Stimulated activated CD4-positive, alpha-beta T cell treated with anti-CD3 and anti-CD28 coated beads, Interleukin-2, amount 100 ng/mL, for 24 hours (primary cell): ENCODE measurements at places on chromosomes 13 and 19.

DNA sequence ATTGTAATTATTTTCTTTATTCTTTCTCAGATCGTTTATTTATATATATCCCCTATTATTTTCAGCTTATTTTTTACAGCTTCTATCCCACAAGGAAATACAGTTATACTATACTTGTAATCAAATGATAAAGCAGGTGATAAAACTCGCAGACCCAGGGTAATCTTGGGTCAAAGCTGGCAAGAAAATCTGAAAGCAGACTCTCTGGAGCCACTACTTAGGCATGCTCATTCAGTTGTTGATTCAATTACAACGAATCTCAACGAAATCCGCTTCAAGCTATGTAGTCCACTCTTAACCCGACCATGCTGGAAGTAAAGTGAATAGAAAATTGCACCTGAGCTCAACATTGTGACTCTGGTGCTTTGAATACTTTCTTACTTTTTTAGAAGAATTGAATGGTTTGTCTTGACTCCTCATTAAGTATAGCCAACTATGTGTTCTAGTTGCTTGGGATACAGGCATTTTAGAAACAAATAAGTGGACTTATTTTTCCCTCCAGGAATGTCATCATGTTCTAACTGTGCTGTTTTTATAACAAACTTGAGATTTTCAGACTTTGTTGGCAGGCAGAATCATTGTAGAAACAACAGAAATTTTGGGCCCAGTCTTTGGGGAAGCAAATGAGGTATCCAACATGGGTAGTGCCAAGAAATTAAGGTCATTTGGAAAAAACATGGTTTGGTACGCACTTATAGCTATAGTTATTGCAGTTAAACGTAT lies 21.4 kb downstream of the ESD start:
- DNase-seq, result no peak

DNA sequence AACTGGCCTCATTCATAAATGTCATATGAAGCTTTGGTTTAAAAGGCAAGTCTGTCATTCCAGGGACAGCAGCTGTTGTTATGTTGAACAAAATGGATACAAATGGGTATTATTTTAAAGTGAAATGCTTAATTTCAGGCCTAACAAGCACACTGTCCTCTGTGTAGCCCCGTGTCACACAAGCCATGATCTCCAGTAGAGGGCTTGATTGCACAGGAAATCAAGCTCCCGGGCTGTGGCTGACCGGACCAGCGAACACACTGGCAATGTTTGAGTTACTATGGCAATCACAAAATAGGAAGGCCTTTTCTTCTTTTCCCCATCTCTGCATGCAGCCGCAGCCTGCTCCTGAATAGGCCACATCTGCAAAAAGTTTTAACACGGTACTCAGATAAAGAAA lies 64.0 kb upstream of the GSX1 start:
- no peak for DNase-seq

- DNase-seq, result no peak
These were observed 52.1 kb upstream of the AMER2 start for GRCh38 chr13:25224151-25224550.

- no peak for DNase-seq
These were observed 354.9 kb upstream of the HTR2A start for GRCh38 chr13:47251771-47252170.

GRCh38 chr13:94173312-94173854 lies 306.1 kb downstream of the DCT start:
- no peak for DNase-seq

GRCh38 chr13:64925727-64926126 lies 2304.4 kb downstream of the PCDH9 start:
- DNase-seq, result no peak

GRCh38 chr19:41541990-41542584 lies 33.9 kb upstream of the CEACAM21 start:
- peak; percentile 80 for DNase-seq

DNA sequence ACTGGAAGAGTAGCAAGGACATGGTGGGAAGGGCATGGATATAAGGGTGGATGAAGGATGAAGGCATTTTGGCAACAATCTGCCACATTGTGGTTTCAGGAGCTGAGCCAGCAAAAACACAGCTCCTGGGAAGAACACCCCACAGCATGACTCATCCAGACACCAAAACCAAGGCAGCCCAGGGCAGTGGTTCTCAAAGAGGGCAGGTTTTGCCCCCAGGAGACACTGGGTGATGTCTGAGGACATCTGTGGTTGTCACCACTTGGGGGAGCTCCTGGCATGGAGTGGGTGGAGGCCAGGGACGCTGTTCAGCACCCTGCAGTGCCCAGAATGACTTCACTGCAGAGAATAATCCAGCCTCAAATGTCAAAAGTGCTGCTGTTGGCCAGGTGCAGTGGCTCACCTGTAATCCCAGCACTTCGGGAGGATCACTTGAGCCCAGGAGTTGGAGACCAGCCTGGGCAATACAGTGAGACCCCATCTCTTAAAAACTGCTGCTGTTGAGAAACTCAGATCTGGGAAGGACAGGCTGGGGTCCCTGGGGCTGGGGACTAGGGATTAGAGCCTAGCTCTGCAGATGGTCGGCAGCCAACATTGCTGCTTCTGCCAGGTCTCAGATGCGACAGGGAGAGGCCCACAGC lies 16.1 kb downstream of the ZFR2 start:
- DNase-seq, result no peak

GRCh38 chr19:10981252-10981895 lies 20.5 kb downstream of the SMARCA4 start:
- DNase-seq, result no peak

GRCh38 chr13:113962975-113963374 lies 10.9 kb downstream of the C13orf46 start:
- DNase-seq, result no peak

GRCh38 chr19:14135355-14135754 lies 1.0 kb downstream of the ASF1B start:
- DNase-seq, result no peak

- no peak for DNase-seq
These were observed 1733.7 kb upstream of the PCDH20 start for GRCh38 chr13:63149375-63149774.

GRCh38 chr19:21128901-21129698 lies 12.7 kb upstream of the ZNF431 start:
- DNase-seq, result no peak

DNA sequence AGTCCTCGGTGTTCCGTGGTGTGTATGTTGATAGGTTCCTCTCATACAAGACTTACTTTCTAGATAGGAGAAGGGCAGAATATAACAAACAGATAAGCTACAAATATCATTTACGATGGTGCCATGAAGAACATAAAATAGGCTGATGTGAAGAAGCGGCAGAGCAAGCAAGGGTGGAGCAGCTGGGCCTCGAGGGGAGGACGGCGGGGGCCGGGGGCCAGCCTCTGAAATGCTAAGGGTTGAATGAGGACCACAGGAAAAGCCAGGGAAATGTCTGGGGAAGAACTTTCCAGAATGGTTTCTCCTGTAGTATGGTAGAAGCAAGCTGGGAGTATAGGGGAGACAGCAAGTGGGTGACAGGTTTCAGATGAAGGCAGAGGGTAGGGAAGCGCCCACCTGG lies 529.5 kb downstream of the LIG4 start:
- DNase-seq, result no peak

DNA sequence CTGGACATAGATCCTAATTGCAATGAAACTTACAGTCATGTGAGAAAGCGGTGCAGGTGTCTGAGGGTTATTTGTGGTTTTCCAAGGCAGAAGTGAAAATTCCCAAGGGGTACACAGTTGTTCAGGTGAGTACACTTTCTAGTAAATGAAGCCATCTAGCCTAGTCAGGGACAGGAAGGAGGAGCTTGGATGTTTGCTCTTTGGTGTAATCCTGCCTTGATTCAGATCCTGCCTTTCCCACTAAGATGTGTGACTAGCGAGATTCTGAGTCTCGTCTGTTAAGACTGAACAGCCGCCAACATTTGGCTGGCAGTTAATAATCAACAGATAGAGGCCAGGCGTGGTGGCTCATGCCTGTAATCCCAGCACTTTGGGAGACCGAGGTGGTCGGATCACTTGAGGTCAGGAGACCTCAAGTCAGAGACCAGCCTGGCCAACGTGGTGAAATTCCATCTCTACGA lies 2.5 kb downstream of the RPS9 start:
- no peak for DNase-seq

DNA sequence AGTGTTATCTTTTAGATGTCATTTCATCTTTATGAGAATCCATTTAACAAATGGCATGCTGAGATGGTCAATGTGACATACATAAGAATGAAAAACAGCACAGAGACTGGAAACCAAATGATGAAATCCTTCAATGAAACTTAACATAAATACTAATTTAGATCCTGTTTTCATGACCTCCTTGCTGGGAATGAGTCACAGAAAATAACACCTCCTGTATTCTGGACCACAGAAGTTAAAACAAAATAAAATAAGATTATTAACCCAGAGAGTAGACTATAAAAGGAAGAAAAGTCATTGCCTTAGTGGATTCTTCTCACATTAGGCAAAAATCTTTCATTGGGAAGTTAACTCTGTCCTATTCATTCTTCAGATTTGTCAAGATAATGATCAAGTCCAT lies 1.6 kb downstream of the DIAPH3 start:
- no peak for DNase-seq

- DNase-seq, result no peak
These were observed 7.0 kb upstream of the SLC25A42 start for GRCh38 chr19:19056636-19057275.

GRCh38 chr13:33891196-33891742 lies 73.3 kb downstream of the RFC3 start:
- no peak for DNase-seq

DNA sequence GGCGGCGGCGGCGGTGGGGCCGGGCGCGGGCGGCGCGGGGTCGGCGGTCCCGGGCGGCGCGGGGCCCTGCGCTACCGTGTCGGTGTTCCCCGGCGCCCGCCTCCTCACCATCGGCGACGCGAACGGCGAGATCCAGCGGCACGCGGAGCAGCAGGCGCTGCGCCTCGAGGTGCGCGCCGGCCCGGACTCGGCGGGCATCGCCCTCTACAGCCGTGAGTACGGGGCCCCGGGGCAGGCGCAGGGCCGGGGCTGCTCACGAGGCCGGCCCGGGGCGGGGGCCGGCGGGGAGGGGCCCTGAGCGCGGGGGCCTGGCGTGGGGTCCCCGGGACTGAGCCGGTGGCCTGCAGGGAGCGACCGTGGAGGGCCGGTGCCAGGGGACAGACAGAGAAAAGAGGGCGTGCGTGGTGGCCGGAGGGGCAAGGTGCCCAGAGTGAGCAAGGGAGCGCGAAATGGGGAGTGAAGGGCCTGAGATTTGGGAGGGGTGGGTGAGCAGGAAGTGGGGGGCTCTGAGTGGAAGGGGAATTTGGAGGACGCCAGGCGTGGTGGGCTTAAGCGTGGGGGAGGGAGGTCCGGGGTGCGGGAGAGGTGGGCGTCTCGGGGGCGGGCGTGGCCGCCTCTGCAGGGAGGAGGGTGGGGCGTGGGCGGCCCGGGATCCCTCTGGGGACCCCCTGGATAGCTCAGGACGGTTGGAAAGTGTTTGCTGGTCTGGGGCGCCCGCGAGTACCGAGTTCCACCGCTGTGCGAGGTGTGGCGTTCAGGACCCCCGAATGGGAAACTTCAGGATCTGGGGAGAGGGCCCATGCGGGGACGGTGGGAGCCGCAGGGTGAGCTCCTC lies 575 bp downstream of the CARM1 start:
- DNase-seq, result peak; percentile 43

DNA sequence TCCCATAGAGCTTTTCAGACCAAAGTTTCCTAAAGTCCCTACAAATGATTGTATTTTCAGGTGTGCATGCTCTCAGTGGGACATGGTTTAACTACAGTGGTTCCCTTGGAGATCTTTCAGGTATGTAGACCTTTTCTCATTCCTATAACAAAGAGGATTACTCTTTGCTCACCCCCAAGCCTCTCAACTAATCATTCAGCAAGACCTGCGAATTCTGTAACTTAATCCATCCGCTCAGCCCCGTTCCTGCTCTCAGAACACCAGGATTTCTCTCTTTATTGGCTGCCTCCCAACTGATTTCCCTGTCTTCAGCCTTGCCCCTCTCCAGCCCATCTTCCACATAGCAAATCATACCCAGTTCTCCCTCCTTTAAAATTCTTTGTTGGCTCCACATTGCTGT lies 253.6 kb downstream of the MTUS2 start:
- no peak for DNase-seq

- DNase-seq, result no peak
These were observed 1238.9 kb upstream of the MIR17HG start for GRCh38 chr13:90108547-90108946.

DNA sequence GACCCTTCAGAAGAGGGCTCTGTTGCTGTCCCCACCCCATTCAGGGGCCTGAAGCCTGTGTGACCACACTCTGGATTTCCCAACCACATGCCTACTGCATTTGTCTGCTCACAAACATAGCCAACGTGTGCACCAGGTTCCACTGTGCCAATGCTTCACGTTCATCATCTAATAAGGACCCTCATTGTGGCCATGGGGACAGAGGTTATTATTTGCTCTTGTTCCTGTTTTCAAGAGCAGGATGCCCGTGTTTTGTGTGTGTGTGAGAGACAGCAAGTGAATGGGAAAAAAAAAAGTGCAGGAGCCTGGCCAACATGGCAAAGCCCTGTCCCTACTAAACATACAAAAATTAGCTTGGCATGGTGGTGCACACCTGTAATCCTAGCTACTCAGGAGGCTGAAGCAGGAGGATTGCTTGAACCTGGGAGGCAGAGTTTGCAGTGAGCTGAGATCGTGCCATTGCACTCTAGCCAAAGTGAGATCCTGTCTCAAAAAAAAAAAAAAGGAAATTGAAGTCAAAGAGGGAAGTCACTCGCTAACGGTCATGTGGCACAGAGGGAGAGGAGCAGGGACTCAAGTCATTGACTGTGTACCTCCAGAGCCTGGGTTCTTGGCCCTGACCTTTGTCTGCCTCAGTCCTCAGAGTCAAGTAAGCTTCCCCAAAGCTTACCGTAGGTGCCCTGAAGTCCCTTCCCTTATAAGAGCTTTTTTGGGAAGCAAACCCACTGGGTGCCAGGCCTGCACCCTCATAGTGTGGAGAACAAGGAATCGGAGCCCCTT lies 6.9 kb downstream of the B3GNT8 start:
- DNase-seq, result no peak

- DNase-seq, result no peak
These were observed 35.4 kb downstream of the GSX1 start for GRCh38 chr13:27827646-27828045.

DNA sequence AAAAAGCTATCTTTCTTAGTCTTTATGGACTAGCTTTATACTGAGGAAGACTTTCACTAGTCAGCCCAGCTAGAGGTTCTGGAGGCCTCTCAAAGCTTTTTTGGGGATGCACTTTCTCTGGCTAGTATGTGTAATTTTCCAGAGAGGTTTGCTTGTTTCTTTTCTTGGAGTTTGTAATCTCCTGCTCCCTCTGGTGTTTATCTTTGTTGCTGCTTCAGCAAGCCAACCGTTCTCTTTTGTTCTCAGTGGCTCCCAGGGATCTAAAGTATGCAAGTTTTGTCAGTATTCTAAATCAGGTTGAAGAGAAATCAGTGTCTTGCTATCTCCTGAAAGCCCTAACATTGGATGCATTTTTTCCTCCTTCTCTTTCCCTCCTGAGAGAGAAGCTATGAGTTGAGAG lies 121.1 kb upstream of the MYO16 start:
- no peak for DNase-seq

DNA sequence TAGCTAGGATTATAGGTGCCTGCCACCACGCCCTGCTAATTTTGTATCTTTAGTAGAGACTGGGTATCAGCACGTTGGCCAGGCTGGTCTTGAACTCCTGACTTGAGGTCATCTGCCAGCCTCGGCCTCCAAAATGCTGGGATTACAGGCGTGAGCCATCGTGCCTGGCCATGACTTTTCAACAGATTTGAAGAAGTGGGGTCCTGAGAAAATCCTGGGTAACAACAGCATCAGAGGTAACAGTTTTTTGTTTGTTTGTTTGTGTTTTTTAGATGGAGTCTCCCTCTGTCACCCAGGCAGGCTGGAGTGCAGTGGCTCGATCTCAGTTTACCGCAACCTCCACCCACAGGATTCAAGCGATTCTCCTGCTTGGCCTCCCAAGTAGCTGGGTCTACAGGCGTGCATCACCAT lies 3.7 kb downstream of the JUNB start:
- no peak for DNase-seq
